Right renal pelvis (tissue), 4 donors: ENCODE measurements at places on chromosomes 5 and 9.

- DNase-seq, result no peak
Observed at GRCh38 chr5:27706832-27707231, 668.4 kb upstream of the CDH9 start.

- no peak for DNase-seq
Observed at GRCh38 chr9:98318834-98319478, 63.5 kb upstream of the TBC1D2 start.

- no peak for DNase-seq
Observed at GRCh38 chr9:35476596-35476995, 13.3 kb upstream of the RUSC2 start.

DNA sequence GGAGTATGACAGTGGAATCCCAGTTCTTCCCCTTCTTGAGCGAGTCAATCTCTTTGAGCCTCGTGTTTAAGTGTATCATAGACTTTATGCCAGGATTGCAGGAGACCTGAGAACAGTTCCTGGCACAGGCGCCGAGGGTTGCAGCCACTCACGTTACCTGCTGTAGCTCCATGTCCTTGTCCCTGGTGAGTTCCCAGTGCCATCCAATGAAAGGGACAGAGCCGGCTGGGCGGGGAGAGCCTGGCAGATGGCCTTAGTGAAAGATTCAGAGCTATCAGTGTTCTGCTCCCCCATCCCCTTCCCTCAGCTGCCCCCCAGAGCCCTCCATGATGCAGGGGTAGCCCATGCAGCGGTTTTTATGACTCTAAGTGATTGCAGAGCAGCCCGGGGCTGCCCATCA lies 554.0 kb downstream of the BNC2 start:
- no peak for DNase-seq

DNA sequence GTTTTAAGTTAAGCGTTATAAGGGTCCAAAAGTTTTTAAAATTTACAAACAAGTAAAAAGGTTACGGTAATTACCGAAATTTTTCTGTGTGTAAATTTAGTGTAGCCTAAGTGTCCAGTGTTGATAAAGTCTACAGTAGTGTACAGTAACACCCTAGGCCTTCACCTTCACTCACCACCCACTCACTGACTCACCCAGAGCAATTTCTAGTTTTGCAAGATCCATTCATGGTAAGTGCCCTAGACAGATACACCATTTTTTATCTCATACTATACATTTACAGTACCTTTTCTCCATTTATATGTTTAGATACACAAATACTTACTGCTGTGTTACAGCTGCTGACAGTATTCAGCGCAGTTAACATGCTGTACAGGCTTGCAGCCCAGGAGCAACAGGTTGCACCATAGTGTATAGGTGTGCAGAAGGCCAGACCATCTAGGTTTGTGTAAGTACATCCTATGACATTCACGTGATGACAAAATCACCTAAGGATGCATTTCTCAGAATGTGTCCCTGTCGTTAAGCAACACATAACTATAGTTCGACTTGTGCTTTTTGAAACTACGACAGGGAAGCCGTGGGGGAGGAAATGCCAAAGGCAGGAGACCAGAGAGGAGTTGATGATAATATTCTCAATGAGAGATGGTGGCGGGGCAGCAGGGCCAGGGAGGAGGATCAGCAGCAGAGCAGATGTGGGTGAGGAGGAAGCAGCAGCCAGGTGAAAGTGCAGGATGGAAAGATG lies 48.6 kb downstream of the PSMB7 start:
- DNase-seq, result no peak

DNA sequence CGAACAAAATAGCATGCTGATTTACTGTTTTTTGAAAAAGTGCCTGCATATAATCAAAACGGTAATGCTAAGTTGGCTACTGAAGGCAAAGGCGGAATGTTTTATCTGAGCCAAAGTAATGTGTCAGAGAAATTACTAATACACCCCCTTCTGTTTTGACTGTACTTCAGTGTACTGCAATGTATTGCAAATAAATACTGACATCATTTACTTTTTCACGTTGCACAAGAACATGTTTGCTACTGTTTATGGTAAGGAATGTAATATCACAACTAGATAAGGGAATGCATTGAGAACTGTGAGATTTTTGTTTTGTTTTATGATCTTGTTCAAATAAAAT lies 813 bp upstream of the AGTPBP1 start:
- DNase-seq, result no peak

GRCh38 chr5:135436951-135437418 lies 10.2 kb downstream of the DCANP1 start:
- DNase-seq, result no peak

DNA sequence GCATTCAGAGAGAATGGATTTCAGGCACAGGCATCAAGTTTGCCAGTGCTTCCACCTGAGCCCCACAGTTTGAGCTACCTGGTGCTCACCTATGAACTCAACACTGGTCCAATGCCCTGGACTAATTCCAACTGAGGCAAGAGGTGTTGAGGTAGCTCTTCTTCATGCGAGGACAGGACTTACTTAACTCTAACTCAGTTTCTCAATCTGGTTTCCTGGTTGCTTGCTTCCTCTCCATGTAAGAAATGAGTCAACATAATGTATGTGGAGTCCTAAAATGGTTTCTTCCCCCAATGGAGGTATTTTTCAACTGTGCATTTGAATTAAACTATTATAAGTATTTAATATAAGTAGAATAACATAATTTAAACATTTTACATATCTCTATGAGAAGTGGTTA lies 523.6 kb upstream of the DAB2 start:
- no peak for DNase-seq

- no peak for DNase-seq
Observed at GRCh38 chr5:176533894-176534611, 3.1 kb downstream of the RNF44 start.

DNA sequence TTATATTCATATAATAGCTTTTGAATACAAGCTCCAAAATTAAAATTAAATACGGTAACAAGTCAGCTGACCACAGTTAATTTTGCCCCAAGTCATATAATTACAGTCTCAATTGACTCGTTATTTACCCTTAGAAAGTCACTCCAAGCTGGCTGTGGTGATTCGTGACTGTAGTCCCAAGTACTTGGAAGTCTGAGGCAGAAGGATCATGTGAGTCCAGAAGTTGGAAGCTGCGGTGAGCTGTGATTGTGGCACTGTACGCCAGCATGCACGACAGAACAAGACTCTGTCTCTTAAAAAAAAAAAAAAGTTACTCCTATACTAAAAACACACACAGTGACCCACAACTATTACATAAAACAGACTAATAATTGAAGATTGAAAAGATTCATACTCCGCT lies 31.6 kb upstream of the DTWD2 start:
- no peak for DNase-seq

- no peak for DNase-seq
Observed at GRCh38 chr9:125785248-125785751, 38.1 kb downstream of the PBX3 start.

- DNase-seq, result no peak
Observed at GRCh38 chr9:132414731-132415130, 4.7 kb downstream of the CFAP77 start.

DNA sequence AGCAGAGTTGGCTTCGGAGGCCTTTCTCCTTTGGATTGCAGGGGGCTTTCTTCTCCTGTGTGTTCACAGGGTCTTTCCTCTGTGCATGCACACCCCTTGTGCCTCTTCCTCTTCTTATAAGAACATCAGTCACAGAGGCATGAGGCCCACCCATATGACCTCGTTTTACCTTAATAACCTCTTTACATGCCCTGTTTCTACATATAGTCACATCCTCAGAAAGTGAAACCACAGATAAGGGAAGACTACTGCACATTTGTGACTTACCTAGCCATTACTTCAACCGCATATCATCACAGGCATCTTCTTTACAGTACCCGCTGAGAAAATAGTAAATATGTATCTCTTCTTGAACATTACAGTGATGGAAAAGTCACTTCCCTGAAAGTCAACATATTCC lies 204.9 kb upstream of the TARS1 start:
- no peak for DNase-seq

- DNase-seq, result no peak
Observed at GRCh38 chr9:111952559-111952958, 55.9 kb downstream of the UGCG start.

GRCh38 chr5:173742432-173742816 lies 126.0 kb upstream of the BOD1 start:
- no peak for DNase-seq

DNA sequence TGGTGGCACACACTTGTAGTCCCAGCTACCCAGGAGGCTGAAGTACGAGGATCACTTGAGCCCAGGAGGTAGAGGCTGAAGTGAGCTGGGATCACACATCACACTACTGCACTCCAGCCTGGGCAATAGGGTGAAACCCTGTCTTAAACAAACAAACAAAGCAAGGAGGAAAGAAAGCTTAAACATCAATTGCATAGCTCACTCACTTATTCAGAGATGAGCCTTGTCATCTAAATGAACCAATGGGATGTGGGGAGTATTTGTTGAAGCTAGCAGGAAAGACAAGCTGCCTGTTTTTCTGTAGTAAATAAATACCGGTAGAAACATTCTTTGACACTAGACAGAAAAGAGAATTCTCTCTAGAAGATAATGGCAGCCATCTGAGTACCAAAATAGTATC lies 161.0 kb upstream of the SLC12A2 start:
- no peak for DNase-seq

DNA sequence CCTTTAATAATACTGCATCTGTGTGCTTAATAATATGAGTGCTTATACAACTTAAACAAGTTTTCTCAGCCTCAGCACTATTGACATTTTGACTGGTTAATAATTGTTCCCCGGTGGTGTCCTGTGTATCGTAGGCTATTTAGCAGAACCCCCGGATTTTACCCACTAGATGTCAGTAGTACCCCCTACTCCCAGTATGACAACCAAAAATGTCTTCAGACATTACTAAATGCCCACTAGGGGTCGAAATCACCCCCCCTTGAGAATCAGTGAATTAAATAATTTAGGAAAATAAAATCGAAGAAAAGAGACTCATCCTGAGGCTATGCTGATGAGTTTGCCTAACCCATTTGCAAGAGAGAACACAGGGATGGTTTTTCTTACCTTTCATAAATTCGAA lies 166.3 kb downstream of the ATP10B start:
- no peak for DNase-seq

DNA sequence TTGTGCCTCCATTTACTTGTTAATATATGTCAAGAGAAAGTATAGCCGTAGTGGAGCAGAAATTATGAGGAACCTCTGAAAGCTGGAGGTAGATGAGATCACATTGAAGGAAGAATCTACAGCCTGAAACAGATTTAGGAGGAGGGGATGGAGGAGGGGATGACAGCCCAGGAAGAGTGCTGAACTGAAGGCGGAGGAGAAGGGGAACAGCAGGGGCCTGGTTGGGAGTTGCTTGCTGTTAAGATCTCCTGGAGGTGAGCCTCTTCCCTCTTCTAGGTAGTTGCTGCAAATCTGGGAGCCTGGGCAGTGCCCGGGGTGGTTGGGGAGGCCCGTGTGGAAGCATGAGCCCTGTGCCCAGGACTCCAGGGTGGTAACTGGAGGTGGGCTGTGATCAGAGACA lies 111.8 kb upstream of the SEMA6A start:
- DNase-seq, result no peak

- no peak for DNase-seq
Observed at GRCh38 chr5:3592298-3592697, 3.3 kb upstream of the IRX1 start.

DNA sequence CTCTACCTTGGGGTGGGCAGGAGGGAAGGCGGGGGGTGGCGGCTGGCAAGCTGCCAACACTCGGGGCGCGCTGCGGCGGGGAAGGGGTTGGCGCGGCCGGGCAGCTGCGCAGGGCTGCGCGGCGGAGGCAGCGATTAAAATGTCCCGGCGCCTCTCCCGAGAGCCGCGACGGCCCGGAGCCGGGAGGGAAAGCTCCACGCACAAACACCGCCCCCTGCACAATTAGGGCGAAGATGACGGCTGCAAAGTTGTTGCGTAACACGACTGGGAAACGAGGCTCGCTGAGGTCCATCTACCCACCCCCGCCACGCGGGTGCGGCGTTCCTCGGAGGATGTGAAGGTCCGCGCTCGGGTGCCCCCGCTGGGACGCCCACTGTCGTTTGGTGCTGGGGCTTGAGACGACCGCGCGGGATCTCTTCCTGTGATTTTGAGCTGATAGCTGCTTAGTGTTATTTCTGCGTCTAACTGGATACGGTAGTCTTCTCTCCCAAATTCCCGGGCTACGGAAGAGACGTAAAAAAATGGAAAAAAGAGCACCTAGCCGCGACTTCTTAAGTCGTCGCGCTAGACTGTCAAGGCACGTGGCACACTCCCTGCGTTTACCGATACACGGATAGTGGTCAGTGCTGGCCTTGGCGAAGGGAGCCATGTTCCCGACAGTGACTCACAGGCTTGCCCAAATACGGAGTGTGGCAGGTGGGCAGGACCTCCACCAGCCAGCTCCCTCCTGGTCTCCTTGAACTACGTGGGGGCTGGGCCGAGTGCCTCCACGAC lies 958 bp upstream of the NFIL3 start:
- peak; percentile 52 for DNase-seq

- no peak for DNase-seq
Observed at GRCh38 chr5:124438026-124438902, 308.2 kb downstream of the ZNF608 start.

DNA sequence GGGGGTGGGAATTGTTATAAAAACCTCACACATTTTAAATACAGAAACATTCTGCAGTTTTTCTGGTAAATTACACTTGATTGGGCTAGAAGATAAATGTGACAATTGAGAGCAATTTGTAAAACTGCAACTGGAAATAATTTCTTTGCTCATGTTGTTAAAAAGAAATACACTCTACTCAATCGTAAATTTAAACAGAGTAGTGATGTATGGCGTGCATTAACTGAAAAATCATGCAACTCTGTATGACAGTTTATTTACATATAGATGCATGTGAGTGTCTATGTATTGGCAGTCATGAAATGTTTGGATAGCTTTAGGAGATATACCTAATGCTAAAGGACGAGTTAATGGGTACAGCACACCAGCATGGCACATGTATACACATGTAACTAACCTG lies 554.9 kb downstream of the PRELID2 start:
- DNase-seq, result no peak

DNA sequence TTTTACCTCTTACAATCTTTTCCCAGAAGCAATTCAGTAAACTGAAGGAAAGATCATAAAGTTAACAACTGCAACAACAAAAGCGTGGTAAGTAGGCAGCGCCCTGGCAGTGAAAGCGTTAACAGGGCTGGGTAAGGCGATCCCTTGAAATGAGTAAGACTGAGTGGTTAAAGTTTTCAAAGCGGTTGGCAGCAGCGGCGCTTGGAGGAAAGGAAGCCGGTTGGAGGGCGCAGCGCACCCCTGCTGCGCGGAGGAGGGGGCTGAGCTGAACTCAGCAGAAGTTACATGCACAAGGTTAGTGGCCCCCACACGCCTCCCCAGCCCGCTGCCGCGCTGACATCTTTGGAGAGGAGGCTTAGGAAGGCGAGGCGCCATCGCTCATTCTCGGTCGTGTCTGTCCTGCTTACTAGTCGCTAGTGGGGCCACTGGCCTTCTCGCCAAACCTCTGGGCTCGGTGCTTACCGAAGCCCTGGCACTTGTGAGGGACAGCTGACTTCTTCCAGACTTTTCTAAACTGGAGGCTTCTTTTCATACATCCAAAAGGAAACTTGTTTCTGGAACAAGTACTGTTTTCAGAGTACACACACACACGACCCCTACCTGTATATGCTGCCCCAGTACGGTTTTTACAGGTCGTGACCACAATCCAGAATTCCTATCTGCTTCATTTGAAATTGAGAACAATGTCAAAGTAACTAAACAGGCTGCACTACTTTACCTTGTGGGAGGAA lies at the start of gene SH3RF2:
SH3RF2 (plus strand) TSS at position 178 of the 731 bp plus-strand sequence. CDS start 1,351 bp downstream, outside the sequence.
- DNase-seq, result peak; percentile 67

- no peak for DNase-seq
Observed at GRCh38 chr9:20597862-20598261, 24.4 kb downstream of the MLLT3 start.
